ENCODE measurements at places on chromosomes 1 and 21. TPM values are rescaled to one million over a fixed set of nuclear protein-coding genes. Genes with fewer than 3 reads are reported as not detected.

SPATA45 gene
- not detected for total RNA-seq

DNA sequence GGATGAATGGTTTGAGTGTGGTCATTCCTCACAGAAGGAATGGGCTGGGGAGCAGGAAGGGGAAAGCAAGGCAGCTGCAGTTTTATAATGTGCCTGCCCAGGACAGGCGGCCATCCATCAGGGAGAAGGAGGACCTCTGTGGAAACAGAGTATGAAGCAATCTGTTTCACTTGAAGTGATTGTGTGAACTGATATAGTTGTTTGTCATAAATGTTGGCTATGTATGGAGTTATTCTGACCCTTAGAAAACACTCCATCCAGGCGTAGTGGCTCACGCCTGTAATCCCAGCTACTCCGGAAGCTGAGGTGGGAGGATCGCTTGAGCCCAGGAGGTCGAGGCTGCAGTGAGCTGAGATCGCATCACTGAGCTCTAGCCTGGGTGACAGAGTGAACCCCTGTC lies 46.5 kb downstream of the NENF start:
- H3K27ac ChIP-seq: no peak overlapping the region
- no peaks in the 10 kb centered on the region for H3K36me3 ChIP-seq
- no peak overlapping the region for H3K4me3 ChIP-seq
- peaks cover 10% of the 10 kb centered on the region for H3K4me1 ChIP-seq

- H3K27ac ChIP-seq: no peak overlapping the region
- H3K4me3 ChIP-seq: no peak overlapping the region
- peaks cover 20% of the 10 kb centered on the region for H3K4me1 ChIP-seq
- no peak for DNase-seq
- no peaks in the 10 kb centered on the region for H3K27me3 ChIP-seq
- H3K36me3 ChIP-seq: no peaks in the 10 kb centered on the region
Observed at GRCh38 chr21:31363720-31364119, 19.7 kb upstream of the TIAM1 start.

C8A gene
- not detected for total RNA-seq

GRCh38 chr1:234776256-234776875 lies 166.4 kb upstream of the IRF2BP2 start:
- H3K4me3 ChIP-seq: no peak overlapping the region
- DNase-seq: no peak
- no peaks in the 10 kb centered on the region for H3K36me3 ChIP-seq
- H3K4me1 ChIP-seq: peaks cover 25% of the 10 kb centered on the region
- H3K27ac ChIP-seq: no peak overlapping the region

DNA sequence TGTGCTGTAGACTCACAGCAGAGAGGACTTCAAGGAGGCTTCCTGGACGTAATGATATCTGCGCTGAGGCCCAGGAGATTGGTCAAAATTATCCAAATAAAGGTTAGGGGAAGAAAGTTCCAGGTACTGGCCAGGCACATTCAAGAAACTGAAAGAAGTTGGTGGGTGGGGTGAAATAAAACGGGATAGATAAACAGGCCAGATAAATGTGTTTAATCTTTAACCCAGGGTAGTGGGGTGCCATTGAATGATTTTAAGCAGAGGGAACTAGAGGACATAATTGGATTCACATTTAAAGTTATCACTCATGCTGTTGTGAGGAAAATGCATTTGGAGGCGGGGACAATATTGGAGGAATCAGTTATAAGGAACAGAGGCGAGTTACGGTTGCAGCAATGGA lies 134.7 kb downstream of the NR5A2 start:
- no peak overlapping the region for H3K27ac ChIP-seq
- H3K36me3 ChIP-seq: no peaks in the 10 kb centered on the region
- H3K4me1 ChIP-seq: peaks cover 3% of the 10 kb centered on the region
- H3K4me3 ChIP-seq: no peak overlapping the region

DNA sequence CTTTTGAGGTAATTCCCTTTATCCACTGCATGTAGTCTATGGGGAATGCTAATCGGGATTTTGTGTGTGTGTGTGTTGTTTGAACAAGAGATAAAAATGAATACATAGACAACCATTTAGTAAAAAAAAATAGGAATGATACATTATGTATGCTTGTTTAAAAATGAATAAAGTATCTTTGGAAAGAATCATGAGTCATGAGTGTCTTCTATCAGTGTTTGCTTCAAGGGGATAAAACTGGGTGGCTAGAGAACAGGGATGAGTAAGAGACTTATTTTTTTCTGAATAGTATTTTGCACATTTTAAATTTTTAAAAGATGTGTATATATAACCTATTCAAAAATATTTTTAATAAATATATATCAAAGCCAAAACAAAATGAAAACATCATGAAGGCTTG lies 839.4 kb upstream of the ADGRL4 start:
- no peak overlapping the region for H3K27ac ChIP-seq
- no peaks in the 10 kb centered on the region for H3K36me3 ChIP-seq
- no peak overlapping the region for H3K4me3 ChIP-seq
- DNase-seq: no peak

FTCD gene
- total RNA-seq: 3.3 TPM

DNA sequence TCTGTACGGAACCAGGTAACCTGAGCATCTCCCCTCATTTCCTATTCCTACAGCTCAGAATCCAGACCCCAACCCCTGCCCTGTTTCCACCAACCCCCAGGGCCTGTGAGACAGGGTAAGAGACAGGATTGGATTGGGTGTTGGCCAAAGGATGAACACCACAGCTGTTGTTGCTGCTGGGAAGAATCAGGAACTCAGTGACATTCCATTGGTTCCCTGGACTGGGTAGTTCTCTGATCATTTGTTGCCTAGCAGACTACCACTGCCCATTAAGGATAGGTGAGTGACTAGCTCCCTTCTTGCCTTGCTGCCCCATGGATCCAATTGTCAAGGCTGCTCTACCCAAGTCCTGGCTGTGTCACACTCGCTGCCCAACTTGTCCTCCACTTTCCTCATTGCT lies 10.0 kb downstream of the NCSTN start:
- no peak overlapping the region for H3K27ac ChIP-seq
- no peaks in the 10 kb centered on the region for H3K4me1 ChIP-seq
- H3K4me3 ChIP-seq: no peak overlapping the region
- DNase-seq: no peak
- H3K36me3 ChIP-seq: peaks cover 38% of the 10 kb centered on the region

DNA sequence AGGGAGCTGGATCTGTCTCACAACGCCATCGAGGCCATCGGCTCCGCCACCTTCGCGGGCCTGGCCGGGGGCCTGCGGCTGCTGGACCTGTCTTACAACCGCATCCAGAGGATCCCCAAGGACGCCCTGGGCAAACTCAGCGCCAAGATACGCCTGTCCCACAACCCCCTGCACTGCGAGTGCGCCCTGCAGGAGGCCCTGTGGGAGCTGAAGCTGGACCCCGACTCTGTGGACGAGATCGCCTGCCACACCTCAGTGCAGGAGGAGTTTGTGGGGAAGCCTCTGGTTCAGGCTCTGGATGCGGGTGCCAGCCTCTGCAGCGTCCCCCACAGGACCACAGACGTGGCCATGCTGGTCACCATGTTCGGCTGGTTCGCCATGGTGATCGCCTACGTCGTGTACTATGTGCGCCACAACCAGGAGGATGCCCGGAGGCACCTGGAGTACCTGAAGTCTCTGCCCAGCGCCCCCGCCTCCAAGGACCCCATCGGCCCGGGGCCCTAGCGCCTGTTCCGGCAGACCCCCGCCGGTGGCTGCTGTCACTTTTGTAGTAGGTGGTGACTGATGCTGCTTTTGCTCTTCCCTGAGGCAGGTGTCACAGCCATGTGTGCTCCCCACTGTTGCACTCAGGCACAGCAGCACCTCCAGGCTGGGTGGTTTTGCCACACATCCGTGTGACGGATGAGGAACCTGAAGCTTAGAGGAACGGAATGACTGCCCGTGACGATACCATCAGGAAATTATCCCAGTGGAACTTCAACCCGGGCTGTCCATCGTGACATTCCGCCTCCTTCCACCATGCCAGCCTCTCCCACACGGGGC lies 1.8 kb downstream of the LRRC3 start:
- H3K27me3 ChIP-seq: no peaks in the 10 kb centered on the region
- no peak for DNase-seq
- no peak overlapping the region for H3K27ac ChIP-seq
- H3K4me1 ChIP-seq: no peaks in the 10 kb centered on the region
- no peaks in the 10 kb centered on the region for H3K36me3 ChIP-seq
- no peak overlapping the region for H3K4me3 ChIP-seq
